ENCODE measurements at places on chromosomes 4 and X. TPM values are rescaled to one million over a fixed set of nuclear protein-coding genes. Genes with fewer than 3 reads are reported as not detected.

The LRCH2 gene
- 10.6 TPM for total RNA-seq

The TRAM1L1 gene
- 0.51 TPM for total RNA-seq

The CCSER1 gene
- total RNA-seq = 0.13 TPM

The CCNI gene
- 98.6 TPM for total RNA-seq

The HSD17B13 gene
- under 0.01 TPM for total RNA-seq

The ADH4 gene
- total RNA-seq = not detected

The ADGRL3 gene
- 0.13 TPM for total RNA-seq

The GC gene
- total RNA-seq = not detected

The OR13H1 gene
- total RNA-seq = not detected

The HELT gene
- total RNA-seq = not detected

The MORF4L2 gene
- total RNA-seq = 387 TPM

The RAB39B gene
- total RNA-seq = 0.13 TPM

The ANKRD37 gene
- 6.4 TPM for total RNA-seq

The AIFM1 gene
- total RNA-seq = 11.6 TPM

The CCDC120 gene
- 1.6 TPM for total RNA-seq

The GAGE12F gene
- not detected for total RNA-seq

The DCAF12L2 gene
- total RNA-seq = not detected

The SPANXD gene
- total RNA-seq = not detected

The SMIM10L2A gene
- total RNA-seq = 1.6 TPM

Measured in dermis microvascular lymphatic vessel endothelial cell (primary cell).